A172 (cell line): ENCODE measurements at places on chromosomes 6 and 20.

DNA sequence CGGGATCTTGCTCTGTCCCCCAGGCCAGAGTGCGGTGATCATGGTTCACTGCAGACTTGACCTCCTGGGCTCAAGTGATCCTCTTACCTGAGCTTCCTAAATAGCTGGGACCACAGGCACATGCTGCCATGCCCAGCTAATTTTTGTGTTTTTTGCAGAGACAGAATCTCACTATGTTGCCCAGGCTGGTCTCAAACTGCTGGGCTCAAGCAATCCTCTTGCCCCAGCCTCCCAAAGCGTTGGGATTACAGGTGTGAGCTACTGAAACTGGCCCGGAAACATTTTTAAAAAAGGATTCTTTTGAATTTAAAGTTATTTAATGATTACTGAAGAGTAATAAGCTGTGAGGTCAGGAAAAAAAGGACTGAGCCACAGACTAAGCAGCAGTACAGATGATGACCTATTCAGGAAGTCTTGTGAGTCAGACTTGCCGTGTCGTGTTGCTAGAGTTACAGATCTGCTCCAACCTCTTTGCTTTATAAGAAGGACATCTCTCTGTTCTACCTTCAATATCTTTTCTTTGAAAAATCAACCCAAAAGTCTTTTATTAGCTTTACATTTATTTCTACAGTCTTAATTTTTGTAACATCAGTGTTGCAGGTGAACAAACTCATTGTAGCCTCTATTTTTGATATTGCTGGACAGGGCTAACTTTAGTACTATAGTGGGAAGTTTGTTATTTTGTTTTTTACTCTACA is 108.7 kb downstream of the NCOA3 start:
- DNase-seq = peak; percentile 84

GRCh38 chr6:110614586-110614985 is 138.2 kb upstream of the SLC22A16 start:
- DNase-seq = no peak

- peak; percentile 99 for DNase-seq
Measured at GRCh38 chr6:32971581-32972352, 3.4 kb downstream of the BRD2 start.

- DNase-seq = no peak
Measured at GRCh38 chr6:75350156-75350555, 65.6 kb upstream of the TMEM30A start.

- DNase-seq = peak; percentile 6
Measured at GRCh38 chr20:2446845-2447244, 23.7 kb downstream of the SNRPB start.

GRCh38 chr6:78489874-78490273 is 377.5 kb upstream of the IRAK1BP1 start:
- no peak for DNase-seq
